Endothelial cell (in vitro differentiated cells): ENCODE measurements at places on chromosomes 6 and 20. TPM values are rescaled to one million over a fixed set of nuclear protein-coding genes. Genes with fewer than 3 reads are reported as not detected.

Gene CALHM5
- 7.2 TPM for total RNA-seq

Gene LYRM4
- total RNA-seq, result 39.0 TPM

Gene BEND3
- total RNA-seq, result 5.8 TPM

Gene RFX6
- not detected for total RNA-seq

Gene CAP2
- 4.4 TPM for total RNA-seq

Gene MOG
- not detected for total RNA-seq

Gene FILIP1
- total RNA-seq, result 32.0 TPM

Gene CPXM1
- total RNA-seq, result 139 TPM

Gene AKAP7
- 5.2 TPM for total RNA-seq

Gene MYCT1
- 178 TPM for total RNA-seq

Gene EDN3
- not detected for total RNA-seq

Gene PSORS1C2
- total RNA-seq, result 0.38 TPM

Gene FLRT3
- total RNA-seq, result 6.3 TPM

Gene PDYN
- total RNA-seq, result not detected

Gene ULBP3
- total RNA-seq, result 16.0 TPM

Gene SLC52A3
- 2.9 TPM for total RNA-seq

Gene WASF1
- 110 TPM for total RNA-seq

Gene RSPH4A
- 1.3 TPM for total RNA-seq

Gene PLN
- not detected for total RNA-seq

Gene PGC
- total RNA-seq, result not detected

Gene SOX18
- 149 TPM for total RNA-seq

Gene RAD21L1
- total RNA-seq, result 1.1 TPM

Gene GRM1
- 0.23 TPM for total RNA-seq

Gene HDGFL1
- total RNA-seq, result not detected

Gene CST4
- not detected for total RNA-seq
